Activated CD4-positive, alpha-beta T cell treated with anti-CD3 and anti-CD28 coated beads, Interleukin-2, amount 10 ng/mL, durations not matched to agents 7 days and 5 days (primary cell): ENCODE measurements at places on chromosomes 4 and X. TPM values are rescaled to one million over a fixed set of nuclear protein-coding genes. Genes with fewer than 3 reads are reported as not detected.

Gene GUCY1B1
- 0.29 TPM for total RNA-seq

Gene OTUD6A
- not detected for total RNA-seq

DNA sequence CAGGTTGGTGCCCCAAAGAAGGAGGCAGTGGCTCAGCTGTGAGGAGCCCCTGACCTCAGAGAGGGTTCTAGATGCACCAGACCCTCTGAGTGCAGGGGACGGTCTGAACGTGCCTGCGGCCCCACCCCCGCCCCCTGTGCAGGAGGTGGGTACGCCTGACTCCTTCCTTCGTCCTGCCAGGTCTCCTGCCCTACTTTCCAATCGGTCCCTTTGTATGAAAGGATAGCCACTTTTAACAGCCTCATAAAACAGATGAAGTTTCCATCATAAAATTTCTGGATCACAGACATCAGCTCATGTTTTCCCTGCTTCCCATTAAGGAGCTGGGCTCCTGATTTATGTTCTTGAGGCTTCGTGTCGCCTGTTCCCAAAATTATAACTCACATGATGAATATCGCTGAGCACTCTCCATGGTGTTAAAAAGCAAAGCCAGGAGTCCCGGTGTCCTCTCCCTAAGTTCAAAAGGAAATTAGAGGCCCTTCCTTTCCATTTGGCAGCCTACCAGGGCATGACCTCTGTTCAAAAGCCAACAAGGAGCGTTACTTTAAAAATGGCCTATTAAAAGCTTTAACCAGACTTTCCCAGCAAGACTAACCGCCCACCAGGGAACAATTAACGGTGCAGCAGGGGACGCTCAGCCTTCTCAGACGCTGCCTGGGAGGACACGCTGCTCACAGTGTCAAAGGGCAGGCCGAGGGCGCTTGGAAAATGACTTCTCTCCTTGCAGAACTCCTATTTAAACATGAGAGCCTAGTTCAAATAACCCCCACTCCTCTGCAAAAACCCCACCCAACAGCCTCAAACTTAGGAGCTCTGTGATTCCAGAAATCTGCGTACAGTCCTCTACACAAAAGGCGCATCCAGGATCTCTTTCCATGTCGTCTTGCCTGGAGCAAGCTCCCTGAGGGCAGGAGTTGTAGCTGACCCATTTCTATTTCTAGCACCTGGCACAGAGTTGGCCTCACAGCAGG, 181.9 kb downstream of the AFAP1 start:
- no peak for DNase-seq

DNA sequence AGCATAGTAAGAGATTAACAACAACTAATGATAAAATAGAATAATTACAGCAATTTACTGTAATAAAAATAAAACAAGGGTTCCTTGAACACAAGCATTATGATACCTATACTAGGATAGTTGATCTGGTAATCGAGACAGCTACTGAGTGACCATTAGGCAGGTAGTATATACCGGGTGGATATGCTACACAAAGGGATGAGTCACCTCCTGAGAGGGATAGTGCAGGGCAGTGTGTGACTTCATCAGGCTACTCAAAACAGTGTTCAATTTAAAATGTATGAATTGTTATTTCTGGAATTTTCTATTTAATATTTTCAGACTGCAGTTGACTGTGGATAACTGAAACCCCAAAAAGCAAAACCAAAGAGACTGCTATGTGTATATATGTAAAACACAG, 9.7 kb upstream of the ANTXR2 start:
- DNase-seq = no peak
